ENCODE measurements at places on chromosomes 3 and 15. TPM values are rescaled to one million over a fixed set of nuclear protein-coding genes. Genes with fewer than 3 reads are reported as not detected.

The SLC24A5 gene
- 1.9 TPM for polyA plus RNA-seq

The GOLGA8G gene
- not detected for polyA plus RNA-seq

The SLC2A2 gene
- polyA plus RNA-seq = 0.52 TPM

The MEGF11 gene
- 0.23 TPM for polyA plus RNA-seq

The PIK3CB gene
- polyA plus RNA-seq = 9.3 TPM

Data from muscle of back (tissue), 13 donors.